GM12892 (cell line): ENCODE measurements at places on chromosomes 2 and 18.

DNA sequence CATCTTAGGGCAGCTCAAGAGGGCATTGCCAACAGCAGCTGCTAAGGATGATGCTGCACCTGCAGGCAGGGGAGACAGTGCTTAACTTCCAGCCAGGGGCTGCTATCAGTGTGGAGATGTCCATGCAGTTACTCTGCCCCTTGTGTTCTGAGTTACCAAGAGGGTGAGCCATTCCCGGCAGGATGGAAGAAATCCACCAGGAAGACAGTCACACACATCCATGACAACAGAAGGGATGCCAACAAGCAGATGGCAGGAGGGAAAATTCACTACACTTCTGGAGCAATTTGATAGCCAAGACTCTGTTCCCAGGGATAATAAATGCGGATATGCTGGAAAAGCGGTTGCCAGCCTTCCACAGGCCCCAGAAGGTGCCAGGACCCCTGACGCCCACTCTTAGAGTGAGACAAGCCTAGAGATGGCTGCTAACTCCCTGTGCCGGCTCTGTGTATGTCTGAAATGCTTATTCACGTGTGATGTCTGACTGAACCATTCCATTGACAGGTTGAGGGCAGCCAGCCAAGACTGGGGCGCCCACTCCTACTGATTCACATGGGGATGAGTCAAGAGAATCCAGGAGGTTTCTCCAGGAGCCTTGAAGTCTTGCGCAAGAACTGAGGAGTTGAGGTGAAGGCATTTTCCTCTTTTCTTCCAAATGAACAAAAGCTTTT lies 24.5 kb downstream of the LOXHD1 start:
- no peak for DNase-seq

- DNase-seq, result no peak
These were observed 7.6 kb upstream of the LPIN1 start for GRCh38 chr2:11738589-11739436.

- no peak for DNase-seq
These were observed 10.6 kb downstream of the RNU2-63P start for GRCh38 chr2:88005776-88006175.

DNA sequence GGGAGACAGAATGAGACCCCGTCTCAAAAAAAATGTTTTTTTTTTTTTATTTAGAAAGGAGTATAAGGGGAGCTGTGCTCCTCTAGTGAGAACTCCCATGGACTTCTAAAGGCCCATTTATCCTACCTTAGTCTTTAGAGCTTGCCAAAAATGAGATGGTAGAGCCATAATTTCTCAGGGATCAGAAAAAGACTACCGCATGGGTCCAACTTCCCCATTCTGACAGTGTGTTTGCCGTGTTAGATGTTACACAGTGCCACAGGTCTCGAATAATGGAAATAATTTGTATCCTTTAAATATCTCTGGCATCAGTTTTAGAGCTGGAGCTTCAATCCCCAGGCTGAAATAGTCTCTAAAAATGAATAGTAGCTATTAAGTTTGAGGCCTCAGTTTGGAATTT lies 6.0 kb upstream of the SLC39A10 start:
- DNase-seq, result no peak

DNA sequence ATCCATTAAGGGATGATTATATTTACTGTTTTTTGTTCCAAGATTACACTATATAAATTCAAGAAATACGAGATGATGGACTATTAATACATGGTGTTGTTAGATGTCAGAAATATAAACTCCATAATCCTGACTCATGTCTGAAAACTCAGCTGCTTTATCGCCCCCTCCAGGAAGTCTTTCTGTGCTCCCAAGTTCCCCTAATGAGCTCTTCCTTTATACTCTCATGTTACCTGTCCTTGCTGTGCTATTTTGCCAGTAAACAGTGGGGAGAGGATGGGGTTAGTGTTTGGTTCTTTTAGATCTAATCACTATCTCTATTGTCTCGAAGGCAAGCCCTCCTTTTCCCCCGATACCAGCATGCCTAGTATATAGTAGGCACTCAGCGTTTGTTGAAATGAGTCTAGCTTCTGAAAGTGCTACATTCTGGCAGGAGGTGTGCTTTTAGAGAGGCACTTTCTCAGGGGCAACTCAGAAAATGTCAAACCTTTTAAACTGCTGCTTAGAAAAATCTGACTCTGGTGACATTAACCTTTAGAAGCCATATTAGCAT lies 21.4 kb upstream of the BARD1 start:
- DNase-seq, result no peak

GRCh38 chr18:71001597-71001996 lies 712.8 kb downstream of the SOCS6 start:
- DNase-seq, result no peak

- DNase-seq, result no peak
These were observed 166.8 kb downstream of the NRP2 start for GRCh38 chr2:205849136-205849535.

GRCh38 chr2:55106148-55106547 lies 55.9 kb upstream of the RTN4 start:
- no peak for DNase-seq

GRCh38 chr2:83595121-83595690 lies 863.9 kb downstream of the SUCLG1 start:
- DNase-seq, result no peak

DNA sequence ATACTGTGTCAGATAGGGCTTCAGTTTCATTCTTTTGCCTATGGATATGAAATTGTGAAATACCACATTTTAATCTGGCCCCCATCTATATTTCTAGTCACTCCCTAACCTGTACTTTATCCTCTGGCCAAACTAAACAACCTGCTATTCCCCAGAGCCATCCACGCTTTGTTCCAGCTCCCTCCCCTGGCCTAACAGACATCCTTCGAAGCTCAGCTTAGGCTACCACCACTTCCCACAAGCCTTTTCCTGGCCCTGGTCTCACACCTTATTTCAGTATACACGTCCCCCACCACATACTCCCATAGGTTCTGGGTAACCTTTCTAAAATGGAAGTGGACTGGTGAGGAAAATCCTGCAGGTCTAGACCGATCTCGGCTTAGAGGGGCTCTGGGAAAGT lies 55.4 kb downstream of the MAP4K3 start:
- DNase-seq, result no peak

GRCh38 chr2:8441986-8442385 lies 239.9 kb upstream of the ID2 start:
- DNase-seq, result no peak

GRCh38 chr2:151021747-151022452 lies 239.8 kb downstream of the RBM43 start:
- no peak for DNase-seq

DNA sequence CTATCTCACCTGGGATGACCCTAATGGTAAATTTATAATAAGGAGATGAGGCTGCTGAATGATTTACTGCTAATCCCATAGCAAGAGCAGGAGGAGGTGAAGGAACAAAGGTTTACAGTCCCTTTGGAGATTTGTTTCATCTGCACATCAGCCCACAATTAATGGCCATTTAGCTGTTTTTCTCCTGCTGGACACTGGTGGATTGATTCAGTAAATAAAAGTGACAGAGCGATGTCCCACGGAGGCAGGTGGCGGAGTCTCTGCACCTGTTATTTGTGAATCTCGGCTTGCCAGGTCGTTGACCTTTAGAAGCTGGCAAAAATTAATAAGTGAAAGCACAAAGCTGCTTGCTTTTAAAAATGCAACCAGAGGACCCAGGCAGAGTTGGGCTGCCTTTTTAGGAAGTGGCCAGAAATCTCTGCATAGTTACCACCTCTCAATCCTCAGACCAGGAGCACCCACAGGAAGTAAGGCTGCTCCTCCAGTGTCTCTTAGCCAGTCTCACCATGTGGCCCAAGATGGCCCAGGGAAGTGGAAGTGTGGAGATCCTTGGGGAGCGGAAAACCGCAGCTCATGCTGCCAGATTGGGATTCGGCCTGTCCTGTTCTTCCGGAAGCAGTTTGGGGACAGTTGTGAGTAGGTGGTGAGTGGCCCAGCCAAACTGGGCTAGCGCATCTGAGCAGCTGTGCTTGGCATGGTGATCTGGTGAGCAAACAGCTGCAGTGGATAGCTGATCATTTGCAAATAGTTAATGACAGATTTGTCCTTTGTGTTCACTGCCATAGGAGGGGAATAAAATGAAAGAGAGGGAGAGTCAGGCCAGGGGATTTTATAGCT lies 1005.7 kb upstream of the PIK3C3 start:
- DNase-seq, result no peak

GRCh38 chr2:224160917-224161316 lies 121.8 kb upstream of the SERPINE2 start:
- DNase-seq, result no peak

GRCh38 chr2:9952856-9953503 lies 1.5 kb downstream of the GRHL1 start:
- no peak for DNase-seq

- no peak for DNase-seq
These were observed 373.9 kb downstream of the PTPRM start for GRCh38 chr18:7940971-7941370.

DNA sequence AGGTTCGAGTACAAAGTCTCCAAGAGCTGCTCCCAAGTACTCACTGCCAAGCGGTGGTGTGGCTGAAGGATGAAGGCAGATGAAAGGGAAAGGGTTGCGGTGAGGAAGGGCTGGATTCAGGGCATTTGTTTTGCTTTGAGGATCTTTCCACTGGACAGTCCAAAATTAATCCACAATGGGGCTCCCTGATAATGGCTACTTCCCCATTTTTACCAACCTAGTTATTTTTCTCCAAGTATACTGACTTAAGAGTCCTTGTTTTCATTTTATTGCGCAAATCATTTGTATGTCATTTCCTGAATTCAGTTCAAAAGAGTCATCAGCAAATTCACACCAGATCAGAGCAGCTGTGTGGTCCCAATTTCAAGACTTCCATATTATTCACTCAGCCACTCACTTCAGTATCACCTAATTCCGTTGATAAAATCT lies 464 bp upstream of the SESTD1 start:
- no peak for DNase-seq

DNA sequence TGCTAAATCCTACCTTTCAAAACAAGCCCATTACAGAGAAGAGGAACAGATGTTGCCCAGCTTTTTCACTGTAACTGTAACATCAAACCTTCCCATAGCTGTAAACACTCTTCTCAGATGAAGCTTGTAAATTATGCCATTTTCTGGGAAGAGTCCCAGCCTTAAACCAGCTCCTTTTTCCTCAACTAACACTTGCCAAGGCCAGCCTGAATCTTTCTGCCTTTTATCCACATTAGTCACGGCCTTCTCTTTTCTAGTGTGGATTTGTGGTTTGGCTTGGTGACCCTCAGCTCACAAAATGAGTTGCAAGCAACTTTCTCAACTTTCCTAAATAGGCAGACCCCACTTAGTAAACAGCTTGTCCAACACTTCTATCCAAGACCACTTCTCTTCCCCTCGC lies 90.2 kb downstream of the CABLES1 start:
- DNase-seq, result no peak

DNA sequence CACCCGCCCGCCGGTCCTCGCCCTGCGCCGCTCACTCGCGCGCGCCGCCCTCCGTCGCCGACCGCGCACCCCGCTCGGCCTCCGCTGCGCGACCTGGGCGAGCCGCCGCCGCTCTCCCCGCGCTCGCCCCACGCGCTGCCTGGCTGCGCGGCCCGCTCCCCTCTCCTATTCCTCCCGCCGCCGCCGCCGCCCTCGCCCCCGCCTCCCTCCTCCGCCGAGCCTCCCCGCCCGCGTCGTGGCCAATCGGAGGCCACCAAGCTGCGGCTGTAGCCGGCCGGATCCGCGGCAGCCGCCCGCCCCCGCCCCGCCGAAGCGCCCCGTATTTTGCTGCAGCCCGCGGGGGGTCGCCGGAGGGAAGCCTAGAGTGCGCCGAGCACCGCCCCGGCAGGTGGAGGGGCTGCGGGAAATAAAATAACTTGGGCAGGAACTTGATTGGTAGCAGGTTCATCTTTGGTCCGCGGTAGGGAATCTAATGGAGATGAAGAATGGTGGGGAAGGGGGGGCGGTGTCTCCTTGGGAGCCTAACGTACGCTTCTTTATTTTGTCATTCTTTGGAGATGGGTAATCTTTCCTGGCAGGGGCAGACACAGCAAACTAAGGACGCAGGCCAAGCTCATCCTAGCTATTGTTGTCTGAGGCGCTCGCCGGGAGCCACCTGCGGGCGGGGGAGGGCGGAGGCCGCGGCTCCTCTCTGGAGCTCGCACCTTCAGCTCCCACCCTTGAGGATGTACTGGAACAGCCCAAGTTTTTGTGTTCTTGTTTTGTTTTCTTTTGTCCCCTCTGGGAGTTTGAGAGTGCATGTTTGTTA lies 1.1 kb upstream of the CDH2 start:
- peak; percentile 11 for DNase-seq

- DNase-seq, result no peak
These were observed 82.2 kb downstream of the ASAP2 start for GRCh38 chr2:9288681-9289338.

DNA sequence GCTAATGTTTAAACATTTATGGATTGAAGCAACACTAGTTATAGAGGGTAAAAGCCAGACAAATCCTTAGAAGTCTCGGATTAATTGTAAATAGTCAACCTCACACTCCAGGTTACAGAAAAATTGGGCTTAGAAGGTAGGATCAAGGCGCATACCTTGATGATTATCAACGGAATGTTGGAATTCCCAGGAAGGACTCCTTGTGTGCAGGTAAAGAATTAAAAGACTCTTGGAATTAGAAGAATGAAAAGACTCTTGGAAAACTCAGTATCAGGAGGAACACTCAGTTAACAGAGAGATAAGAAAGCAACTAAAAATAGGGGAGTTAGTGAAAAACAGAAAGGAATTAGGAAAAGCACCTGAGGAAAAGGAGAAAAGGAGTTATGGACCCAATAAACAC lies 29.3 kb upstream of the EPHA4 start:
- no peak for DNase-seq

DNA sequence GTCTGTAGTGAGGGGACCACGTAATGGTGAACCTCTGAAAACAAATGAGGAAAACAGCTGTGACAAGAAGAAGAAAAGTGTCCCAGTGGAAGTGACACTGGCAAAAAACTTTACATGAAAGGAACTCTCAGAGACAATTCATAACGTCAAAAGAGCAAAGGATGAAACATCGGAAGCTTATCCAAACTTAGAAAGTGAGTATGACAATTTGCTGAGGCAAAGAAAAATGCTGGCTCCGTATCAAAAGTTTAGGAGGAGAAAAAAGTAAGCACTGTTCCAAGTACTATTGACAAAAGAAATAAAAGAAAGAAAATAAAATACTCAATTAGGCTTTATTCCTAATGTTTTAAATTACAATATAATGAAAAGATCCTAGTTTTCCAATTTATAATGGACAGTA lies 91.3 kb downstream of the NOL10 start:
- no peak for DNase-seq

- DNase-seq, result no peak
These were observed 122.2 kb upstream of the PXDN start for GRCh38 chr2:1866402-1867111.

- no peak for DNase-seq
These were observed 42.3 kb downstream of the METTL8 start for GRCh38 chr2:171391532-171391931.
